ENCODE measurements at places on chromosomes 1 and 21.

DNA sequence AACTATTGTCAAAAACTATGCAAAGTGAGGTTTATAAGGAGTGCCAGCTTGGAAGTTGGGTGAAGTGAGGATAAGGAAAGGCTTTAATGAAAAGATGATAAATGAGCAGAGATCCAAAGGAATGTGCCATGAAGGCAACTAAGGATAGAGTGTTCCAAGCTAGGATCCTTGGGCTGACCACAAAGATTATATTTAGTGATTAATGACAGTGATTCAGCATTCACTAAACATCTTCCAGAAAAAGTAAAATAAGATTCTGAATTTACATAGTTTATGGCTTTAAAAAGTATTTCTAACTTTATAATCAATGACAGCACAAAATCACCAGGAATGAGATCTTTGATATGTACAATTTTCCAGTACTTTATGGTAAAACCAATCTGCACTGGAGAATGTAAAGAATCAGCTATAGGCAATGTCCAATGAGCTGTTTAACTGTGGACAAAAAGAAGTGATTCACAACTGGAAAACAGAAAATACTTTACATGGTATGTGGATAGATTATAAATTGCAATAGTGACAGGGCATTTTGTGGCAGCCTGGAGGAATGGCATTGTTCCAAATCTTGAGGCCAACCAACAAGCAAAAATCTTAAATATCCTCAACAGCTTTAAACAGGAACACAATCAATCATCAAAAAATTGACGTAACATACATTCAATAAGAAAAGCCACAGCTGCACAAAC is 91.2 kb upstream of the KCTD3 start:
- no peak for DNase-seq

DNA sequence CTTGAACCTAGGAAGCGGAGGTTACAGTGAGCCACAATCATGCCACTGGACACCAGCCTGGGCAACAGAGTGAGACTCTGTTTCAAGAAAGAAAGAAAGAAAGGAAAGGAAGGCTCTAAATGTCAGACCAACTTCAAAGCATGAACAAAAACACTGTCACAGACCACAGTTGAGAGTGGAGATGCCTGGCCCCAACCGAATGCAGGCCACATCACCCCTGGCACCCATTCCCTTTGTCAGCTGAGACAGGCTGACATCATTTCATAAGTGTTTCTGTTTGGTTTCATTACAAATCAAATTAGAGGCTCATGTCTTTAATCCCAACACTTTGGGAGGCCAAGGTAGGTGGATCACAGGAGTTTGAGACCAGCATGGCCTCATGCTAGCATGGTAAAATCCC is 28.6 kb upstream of the NADK start:
- no peak for DNase-seq

GRCh38 chr21:31279986-31280385 is 64.1 kb downstream of the TIAM1 start:
- no peak for DNase-seq

GRCh38 chr1:84429231-84429630 is 30.9 kb downstream of the DNASE2B start:
- no peak for DNase-seq

DNA sequence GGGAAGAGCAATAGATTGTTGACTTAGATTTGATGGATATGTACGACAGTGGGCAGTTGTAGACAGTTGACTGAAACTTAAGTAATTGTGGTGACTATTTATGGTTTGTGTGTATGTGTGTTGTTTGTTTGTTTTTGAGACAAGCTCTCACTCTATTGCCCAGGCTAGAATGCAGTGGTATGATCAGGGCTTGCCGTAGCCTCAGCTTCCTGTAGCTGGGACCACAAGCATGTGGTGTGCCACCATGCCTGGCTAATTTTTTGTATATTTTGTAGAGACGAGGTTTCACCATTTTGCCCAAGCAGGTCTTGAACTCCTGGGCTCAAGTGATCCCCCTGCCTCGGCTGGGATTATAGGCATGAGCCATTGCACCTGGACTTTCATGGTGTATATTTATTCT is 9.8 kb downstream of the SDHC start:
- DNase-seq: no peak

DNA sequence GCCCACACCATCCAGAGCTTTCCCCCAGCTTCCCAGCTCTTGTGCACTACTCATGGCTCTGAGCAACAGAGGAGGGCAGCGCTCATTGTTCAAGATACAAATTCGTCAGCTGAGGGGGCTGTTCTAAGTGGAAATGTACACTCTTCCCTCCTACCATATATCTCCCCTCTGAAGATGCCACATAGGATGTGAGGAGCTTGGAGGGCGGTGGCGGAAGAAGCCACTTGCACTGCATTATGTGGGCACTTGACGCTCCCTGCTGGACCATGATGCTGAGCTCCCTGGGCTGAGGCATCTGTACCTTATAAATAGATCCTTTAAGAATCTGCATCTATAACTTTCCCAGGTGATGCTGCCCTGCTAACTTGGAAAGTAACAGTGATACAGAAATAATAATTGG is 477.6 kb upstream of the DEPDC1 start:
- no peak for DNase-seq

DNA sequence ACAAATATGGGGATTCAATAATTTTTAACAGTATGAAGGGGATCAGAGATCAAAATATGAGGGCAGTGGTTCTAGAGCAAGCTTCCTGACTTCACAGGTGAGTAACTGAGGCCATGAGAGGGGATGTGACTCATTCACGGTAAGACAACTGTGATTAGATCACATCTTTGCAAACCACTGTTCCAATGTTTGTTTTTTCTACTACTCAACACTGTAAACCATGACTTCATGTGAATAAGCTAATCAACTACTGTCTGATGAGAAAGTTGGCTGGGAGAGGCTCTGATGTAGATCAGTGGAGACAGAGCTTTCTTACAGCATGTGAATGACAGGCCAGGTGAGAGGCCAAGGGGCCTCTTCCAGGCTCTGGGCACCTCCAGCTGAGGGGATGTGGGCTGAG is 84.7 kb downstream of the BRINP2 start:
- no peak for DNase-seq

DNA sequence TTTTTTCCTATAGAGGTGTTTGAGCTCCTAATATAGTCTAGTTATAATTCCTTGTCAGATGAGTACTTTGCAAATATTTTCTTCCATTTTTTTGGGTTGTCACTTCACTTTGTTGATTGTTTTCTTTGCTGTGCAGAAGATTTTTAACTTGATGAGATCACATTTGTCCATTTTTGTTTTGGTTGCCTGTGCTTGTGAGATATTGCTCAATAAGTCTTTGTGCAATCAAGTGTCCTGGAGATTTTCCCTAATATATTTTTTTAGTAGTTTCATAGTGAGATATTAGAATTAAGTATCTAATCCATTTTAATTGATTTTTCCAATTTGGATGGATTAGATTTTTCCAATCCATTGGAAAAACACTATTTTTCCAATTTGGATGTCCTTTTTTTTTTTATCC is 1395.5 kb downstream of the PLA2G4A start:
- no peak for DNase-seq

- no peak for DNase-seq
Observed at GRCh38 chr1:174157157-174157806, 2.0 kb upstream of the RABGAP1L start.

GRCh38 chr1:205013683-205014367 is 29.2 kb upstream of the CNTN2 start:
- DNase-seq: no peak

DNA sequence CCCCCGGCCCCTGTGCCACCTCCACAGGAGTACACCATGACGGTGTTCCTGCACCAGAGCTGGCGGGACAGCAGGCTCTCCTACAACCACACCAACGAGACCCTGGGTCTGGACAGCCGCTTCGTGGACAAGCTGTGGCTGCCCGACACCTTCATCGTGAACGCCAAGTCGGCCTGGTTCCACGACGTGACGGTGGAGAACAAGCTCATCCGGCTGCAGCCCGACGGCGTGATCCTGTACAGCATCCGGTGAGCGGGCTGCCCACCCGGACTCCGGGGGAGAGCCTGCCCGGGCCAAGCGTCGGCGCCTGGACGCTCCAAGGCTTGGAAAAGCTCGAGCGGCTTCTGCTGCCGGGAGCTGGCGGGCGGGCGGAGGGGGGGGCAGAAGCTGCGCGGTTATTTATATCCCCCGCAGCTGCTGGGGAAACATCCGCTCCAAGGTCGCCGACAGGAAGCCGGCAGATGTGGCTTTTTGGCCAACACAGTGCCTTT is 6.4 kb downstream of the GABRD start:
- no peak for DNase-seq

DNA sequence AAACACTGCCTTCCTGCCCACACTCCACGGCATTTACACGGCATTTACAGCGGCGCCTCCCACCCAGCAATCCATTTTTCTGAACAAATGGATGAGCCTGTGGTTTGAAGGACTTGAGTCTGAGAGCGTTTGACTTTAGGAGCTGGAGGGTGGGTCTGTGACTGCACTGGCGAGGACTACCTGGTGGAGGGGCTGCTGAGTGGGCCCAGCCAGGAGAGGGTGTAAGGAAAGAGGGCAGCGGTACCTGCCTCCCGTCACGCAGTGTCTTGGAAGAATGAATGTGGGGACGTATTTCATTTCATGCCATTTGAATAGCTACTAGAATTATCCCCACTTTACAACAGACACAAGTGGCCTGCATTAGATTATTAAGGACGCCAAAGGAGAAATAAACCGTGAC is 62.9 kb downstream of the B3GALT5 start:
- no peak for DNase-seq

GRCh38 chr1:203663294-203663693 is 36.7 kb downstream of the ATP2B4 start:
- DNase-seq: no peak

DNA sequence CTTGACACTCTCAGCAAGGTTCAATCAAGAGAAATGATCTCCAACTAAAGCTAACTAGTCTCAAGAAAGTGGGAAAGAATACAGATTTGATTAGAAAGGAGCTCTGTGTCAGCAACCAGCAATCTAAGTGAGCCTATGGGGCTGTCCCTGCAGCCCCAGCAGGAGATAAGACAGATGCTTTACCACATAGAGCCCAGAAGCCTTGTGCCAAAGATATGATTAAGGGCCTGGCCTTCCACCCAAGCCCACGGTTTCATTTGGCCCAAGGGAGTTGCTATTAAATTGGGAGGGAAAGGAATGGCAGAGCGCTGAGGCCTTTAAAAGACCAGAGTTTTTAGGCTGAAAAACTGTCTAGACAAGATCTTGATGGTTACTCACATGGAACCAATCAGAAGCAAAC is 74.8 kb downstream of the HLCS start:
- DNase-seq: no peak

DNA sequence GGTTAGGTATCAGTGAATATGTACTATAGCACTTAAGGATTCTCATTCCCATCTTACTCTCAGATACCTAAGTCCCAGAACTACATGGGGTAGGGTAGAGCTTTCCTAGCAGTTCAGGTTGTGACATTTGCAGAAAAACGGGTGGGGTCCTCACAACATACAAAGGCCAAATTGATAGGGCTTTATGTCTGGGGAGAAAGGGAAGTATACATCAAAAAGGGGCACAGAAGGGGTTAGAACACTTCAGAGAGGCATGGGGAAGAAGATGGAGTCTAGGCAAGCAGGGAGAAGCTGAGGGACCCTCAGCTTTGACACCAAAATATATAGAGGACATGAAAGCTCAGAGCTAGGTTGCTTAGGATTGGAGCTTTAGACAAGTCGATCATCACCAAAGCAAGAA is 3.6 kb downstream of the UROD start:
- DNase-seq: no peak

DNA sequence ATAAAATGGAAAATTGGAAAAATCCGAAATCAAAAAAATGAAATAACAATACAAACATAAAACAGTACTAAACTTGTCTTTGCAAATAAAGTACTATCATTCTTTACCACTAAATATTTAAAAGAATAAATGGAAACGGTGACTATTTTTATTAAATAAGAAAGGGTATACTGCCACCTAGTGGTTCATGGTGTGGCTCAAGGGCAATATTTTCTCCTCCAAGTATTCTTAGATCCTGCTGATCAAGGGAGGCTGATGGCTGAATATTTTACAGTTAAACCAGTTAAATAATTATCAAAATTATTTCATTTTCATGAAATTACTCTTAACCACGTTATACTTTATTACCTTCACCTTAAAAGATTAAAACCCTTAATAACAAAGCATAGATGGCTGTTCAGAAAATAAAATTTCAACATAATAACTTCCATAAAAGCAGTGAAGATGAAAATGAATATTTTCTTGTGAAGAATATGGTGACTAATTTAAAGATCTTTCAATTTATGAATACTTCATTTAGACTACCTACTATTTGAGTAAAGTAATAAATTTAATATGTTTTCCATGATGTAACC is 1793.9 kb downstream of the NCAM2 start:
- DNase-seq: no peak

GRCh38 chr1:116983678-116984077 is 17.9 kb upstream of the CD101 start:
- no peak for DNase-seq

GRCh38 chr1:15090373-15090772 is 63.2 kb upstream of the TMEM51 start:
- no peak for DNase-seq

DNA sequence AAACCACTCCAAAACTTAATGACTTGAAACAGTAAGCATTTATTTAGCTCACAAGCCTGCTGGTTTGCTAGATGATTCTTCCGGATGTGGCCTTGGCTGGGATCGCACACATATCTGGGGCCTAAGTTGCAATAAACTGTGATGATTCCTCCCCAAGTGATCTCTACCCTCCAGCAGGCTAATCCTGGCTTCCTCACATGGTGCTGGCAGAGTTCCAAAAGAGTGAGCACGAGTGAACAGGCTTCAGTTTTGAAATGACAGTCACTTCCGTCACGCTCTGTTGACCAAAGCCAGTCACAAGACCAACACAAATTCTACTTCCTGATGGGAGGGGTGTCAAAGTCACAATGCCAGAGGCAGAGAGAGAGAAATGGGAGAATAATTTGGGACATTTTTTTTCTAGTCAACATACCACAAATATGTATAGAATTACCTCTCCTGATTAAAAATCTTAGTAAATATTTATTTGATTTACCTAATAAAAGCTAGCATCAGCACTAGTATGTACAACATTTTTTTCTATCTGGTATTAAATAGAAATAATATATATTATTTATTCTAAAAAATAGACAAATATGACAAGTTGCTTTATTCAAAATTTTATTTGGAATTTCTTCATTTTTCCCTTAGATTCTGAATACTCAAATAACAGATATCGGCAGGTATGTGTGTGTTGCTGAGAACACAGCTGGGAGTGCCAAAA is 292.7 kb downstream of the TPR start:
- no peak for DNase-seq

GRCh38 chr1:206651958-206652890 is 16.9 kb downstream of the DYRK3 start:
- no peak for DNase-seq

DNA sequence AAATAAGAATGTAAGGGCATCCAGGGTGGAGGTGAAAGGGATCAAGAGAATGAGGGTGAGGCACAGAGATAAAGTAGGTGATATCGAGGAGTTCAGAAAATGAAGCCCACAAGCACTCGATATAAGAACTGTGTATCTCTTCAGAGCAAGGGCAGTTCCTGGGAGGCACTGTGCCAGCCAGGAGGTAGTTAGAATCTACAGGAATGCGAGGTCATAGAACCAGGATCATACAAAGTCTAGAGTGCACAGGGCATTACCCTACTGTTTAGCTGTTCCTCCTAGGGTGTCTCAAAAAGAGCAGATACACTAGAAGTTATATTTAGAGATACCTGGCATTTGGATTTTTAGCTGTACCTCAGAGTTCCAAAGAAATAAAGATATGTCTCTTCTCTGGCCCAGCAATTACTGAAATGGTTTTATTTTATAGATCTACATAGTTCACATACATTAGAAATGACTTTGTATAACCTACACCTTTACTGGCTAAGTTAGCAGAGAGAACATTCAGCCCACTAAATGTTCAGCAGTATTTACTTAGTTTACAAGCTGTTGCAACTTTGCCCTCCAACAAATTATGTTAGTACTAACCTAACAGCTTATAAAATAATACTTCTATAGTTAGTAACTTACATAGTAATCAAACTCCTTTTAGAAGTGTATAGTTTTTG is 1.6 kb downstream of the OVAAL start:
- DNase-seq: no peak

Data from T-helper 17 cell (primary cell).